ENCODE measurements at places on chromosomes 2 and 18.

GRCh38 chr2:156005999-156006712, 326.4 kb downstream of the NR4A2 start:
- no peak for DNase-seq

DNA sequence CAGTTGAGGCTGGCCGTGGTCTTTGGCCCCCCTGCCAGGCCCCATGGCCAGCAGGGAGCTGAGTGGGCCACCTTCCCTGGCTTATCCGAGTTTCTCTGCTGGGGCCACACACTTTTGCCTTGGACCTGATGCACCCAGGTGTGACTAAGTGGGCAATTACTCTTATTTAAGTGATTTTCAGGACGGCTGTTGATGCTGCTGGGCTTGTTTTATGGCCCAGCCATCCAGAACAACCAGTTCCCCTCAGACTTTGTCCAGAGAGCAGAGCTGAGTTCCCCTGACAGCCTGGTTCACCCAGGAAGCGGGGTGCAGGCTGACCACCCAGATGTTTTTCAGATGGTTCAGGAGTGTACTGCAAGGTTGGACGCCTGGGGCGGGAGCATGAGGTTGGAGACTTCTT, 68.8 kb downstream of the GLI2 start:
- no peak for DNase-seq

- DNase-seq: no peak
Measured at GRCh38 chr2:64214281-64215115, 70.3 kb upstream of the PELI1 start.

DNA sequence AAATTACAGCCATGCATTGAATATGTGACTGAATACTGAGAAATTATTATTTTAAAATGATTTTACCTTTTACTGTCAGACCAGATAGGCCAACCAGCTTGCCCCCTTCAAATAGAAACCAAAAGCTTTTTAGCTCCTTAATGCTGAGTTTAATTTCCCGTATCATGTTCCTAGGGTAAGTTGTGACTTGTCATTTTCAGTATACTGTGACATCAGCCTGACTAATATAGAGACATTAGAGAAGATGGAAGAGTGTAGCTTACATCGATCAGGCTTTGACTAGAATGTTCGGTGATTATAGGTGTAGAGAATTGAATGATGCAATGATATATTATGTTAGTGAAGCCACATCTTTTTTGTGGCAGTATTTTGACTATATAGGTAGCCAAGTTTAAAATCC, 50.6 kb upstream of the ZEB2 start:
- DNase-seq: no peak

DNA sequence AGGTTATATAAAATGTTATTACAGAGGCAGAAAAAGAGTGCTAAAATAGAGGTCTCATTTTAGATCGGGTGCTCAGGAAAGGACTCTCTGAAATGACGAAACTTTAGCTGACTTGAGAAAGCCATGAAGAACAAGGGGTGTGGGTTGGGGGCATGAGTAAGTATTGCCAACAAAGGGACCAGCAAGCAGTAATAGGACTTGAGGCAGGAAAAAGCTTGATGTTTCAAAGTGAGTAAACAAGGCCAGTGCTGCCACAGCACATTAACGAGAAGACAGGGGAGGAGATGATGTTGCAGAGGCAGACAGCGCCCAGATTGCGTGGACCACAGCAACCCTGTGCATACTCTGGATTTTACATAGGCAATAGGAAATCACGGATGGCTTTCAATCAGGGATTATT, 318.8 kb downstream of the ZEB2 start:
- DNase-seq: no peak

- no peak for DNase-seq
Measured at GRCh38 chr2:235257590-235257989, 236.3 kb upstream of the AGAP1 start.

GRCh38 chr2:158893026-158893425, 75.4 kb upstream of the TANC1 start:
- no peak for DNase-seq

GRCh38 chr2:111039628-111040383, 80.9 kb upstream of the BCL2L11 start:
- DNase-seq: no peak

DNA sequence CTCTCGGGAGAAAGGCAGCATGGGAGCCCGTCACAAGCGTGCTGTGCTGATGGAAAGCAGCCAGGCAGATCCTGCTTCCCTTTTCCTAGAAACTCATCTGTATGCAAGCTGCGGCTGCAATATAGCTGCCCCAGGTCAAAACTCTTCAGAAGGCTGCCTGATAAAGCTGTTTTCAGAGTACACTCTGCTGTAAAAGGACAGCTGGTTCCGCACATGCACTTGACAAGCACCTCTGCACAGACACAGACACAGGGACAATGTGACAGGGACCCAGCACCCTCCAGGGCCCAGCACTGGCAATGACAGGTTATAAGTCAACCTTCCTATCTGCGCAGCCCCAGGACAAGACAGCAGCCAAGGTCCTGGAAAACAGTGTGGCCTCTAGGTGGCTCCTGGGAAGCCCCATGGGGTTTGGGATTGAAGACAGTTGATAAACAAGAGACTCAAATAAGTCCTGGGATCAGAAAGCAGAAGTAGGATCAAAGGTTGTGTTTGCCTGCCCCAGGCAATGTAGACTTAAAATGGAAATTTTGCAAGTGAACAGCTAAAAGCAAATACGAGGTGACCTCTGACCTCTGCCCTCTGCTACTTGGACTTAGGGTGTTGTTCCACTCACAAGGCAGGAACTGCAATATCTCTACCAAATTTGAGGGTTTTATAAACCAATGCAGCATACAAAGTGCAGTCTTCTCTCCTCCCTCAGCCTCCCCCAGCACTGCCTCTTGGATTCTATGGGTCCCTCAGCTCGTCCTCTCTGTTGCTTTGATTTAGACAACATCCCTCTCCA, 16.9 kb downstream of the SLC66A2 start:
- DNase-seq: no peak

DNA sequence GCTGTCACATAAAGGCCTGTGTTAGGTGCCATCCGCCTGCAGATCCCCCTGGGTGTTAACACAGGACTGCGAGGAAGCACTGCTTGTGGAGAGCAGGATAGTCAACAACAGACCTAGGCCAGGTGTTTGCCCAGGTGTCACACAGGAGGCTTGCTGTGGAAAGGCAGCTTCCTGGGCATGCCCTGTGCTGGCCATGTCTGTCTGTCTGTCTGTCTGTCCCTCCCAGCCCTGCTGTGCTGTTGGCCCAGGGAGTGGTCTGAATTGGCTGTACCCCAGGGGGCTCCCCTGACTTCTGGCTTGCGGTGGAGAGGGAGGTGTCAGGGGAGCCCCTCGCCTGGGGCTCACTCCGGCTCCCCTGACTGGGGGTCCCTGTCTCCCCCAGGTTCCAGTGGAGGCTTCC, 53.2 kb downstream of the SH3BP4 start:
- no peak for DNase-seq

GRCh38 chr18:74303936-74304335, 11.7 kb upstream of the C18orf63 start:
- no peak for DNase-seq

GRCh38 chr2:180411661-180412060, 404.6 kb upstream of the CWC22 start:
- no peak for DNase-seq

DNA sequence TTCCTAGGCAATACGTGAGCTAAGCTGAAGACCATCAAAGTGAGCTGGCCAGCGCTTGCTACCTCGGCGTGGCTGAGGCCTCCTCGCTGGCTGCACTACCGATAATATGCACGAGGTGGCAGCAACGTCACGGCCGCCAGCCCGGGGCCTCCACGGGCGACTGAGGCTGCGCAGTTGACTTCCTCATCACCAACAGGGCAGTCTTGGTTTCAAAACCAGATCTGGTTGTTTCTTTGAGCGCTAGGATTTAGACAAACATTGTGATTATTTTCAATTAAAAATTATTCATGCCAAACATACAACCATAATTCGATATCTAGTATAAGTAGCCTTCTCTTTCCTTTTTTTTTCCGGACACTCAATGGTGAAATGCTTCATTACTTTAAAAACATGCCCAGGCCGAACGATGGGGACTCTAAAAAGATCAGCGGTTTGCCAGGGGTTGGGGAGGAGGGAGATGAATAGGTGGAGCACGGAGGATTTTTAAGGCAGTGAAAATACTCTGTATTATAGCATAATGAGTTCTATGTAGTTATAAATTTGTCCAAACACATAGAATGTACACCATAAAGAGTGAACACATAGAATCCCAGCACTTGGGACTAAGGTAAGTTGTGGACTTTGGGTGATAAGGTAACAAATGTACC, 52.0 kb downstream of the CYBRD1 start:
- DNase-seq: peak; percentile 64

DNA sequence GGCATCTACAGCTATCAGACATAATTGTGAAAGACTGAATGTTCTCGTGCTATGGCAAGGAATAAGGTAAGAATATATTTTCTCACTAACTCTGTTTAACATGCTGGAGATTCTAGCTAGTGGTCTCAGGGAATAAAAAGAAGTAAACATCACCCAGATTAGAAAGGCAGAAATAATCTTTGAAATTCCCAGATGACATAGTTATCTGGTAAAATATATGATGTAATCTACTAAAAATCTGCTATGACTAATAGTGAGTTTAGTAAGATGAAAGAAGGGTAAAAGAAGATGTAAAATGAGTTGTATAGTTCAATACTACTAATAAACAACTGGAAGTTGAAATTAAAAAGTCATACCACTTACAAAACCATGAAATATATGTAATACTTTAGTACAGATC, 134.2 kb downstream of the DSC3 start:
- no peak for DNase-seq

DNA sequence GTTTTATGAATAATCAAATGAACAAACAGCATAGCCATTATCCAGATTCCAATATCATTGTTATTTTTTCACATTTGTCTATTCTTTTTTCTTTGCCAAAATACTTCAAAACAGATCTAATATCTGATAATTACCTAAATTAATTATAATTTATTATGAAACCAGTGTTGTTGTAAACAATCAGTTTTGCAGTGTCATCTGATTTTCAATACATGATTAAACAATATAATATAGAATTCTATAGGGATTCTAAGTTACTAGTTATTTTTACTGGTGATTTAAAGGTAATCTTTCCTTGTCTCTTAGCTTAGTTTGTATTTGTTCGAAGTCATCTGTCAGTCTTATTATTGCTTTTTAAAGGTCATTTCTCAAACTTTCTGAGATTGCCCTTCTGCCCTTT, 101.0 kb downstream of the BIRC6 start:
- no peak for DNase-seq

DNA sequence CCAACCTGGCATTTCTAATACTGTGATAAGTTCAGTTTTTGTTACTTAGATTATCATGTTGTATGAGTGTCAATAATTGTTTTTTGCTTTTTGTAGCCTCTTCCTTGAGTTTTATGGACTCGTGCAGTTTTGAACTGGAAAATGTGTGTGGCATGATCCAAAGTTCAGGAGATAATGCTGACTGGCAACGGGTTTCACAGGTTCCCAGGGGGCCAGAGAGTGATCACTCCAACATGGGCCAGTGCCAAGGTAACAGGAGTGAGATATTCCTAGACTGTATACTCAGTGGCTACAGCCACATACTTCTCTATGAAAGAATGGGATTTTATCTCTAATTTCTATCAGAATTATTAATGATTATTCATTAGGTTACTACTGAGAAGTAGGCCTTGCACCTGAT, 18.2 kb downstream of the MEP1B start:
- DNase-seq: no peak

DNA sequence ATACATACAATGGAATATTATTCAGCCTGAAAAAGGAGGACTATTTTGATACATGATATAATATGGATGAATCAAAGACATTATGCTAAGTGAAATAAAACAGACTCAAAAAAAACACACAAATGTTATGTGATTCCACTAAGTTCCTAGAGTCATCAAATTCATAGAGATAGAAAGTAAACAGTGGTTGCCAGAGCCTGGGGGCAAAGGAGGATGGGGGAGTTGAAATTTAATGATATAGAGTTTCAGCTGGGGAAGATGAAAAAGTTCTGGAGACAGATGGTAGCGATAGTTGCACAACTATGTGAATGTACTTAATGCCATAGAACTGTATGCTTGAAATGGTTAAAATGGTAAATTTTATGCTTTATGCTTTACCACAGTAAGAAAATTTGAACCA, 119.7 kb downstream of the METTL4 start:
- no peak for DNase-seq

- DNase-seq: no peak
Measured at GRCh38 chr2:205171261-205171940, 510.9 kb upstream of the NRP2 start.

- peak; percentile 41 for DNase-seq
Measured at GRCh38 chr2:176002688-176003210, 682 bp upstream of the LNPK start.

- no peak for DNase-seq
Measured at GRCh38 chr2:234694244-234695013, 197.5 kb upstream of the ARL4C start.

- DNase-seq: no peak
Measured at GRCh38 chr2:29561181-29561580, 360.2 kb downstream of the ALK start.

- no peak for DNase-seq
Measured at GRCh38 chr18:49481317-49481716, 5.7 kb downstream of the C18orf32 start.

DNA sequence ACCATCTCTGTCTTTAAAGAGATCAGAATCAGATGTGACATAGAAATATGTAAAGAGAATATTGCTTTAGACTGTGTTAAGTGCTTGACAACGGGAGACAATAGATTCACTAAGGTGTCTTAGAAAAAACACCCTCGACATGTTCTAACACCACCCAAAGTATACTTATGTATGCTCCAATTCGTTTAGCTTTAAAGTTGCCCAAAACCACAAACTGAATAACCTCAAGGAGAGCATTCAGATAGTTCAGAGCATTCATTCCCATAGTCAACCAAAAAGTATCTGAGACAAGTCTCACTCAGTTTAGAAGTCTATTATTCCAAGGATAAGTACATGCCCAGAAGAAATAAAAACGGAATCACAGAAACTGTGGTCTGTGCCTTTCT, 96.4 kb downstream of the KYNU start:
- DNase-seq: no peak

- DNase-seq: no peak
Measured at GRCh38 chr2:60512062-60512622, 41.3 kb downstream of the BCL11A start.

DNA sequence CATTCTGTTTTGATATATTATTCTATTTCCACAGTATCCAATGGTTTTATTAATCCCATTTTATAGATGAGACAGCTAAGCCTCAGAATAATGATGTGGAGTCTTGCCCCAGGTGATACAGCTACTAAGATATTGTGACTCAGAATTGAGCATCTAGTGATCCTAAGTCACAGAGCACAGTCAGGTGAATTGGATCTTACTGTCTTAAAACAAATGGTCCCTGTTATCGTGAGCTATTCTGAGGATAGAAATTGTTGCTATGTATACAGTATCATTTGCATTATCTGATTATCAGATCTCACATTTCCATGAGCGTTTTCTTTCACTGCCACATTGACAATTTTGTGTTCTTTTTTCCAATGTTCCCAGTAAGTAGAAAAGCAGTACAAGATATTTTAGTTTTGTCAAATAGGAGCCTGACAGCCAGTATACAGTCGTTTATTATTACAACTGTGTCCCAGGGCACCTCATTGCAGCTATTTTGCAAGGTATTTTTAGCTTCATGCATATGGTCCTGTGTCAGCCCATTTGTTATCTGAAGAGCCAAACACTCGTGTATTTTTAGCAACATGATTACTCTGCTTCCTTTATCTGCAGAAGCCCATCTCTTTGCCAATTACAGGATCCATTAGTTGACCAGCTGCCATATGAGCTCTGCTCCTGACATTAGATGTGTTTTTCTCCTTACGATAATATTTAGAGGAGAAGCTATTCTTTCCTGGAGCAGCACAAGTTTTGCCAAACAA, 25.1 kb upstream of the SGPP2 start:
- peak; percentile 65 for DNase-seq

- no peak for DNase-seq
Measured at GRCh38 chr2:189569295-189569910, 11.2 kb downstream of the SLC40A1 start.

All from NCI-H1092 (cell line).